ENCODE measurements at places on chromosomes 2 and 18.

DNA sequence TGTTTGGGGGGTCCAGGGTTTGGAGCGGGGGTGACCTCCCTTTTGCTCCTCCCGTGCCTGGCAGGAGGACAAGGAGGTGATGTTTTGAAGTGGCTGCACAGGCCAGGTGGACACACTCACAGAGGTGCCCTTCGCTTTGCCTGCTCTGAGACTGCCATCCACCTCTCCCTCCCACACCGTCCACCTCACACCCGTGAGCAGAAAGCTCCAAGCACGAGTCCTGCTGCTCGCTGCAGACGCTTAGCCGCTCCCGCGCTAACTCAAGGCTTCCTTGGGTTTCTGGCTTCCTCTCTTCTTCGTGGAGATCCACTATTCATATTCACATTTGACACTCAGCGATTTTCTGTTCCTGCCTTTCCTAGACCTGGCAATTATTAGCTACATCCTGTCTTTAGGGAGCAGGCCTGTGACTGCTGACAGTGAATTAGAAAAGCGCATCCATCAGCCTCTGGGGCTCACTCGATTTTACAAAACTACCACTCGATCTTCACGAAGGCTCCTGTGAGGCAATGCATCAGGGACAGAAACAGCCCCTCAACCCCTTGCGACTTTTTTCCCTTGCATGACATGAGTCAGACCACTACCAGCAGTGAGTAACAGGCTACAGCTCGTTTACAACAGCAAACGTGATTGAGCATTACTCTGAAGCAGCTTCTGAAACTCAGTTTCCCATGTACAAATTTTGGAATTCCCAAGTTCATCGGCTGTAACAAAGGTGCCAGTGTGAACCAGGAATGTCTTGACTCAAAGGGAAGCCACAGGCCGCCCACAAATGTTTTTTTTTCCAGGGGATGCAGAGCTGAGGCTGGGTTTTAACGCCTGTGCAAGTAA is 238.7 kb upstream of the SOX11 start:
- no peak for DNase-seq

GRCh38 chr18:36812678-36813077 is 16.1 kb downstream of the TPGS2 start:
- DNase-seq = no peak

DNA sequence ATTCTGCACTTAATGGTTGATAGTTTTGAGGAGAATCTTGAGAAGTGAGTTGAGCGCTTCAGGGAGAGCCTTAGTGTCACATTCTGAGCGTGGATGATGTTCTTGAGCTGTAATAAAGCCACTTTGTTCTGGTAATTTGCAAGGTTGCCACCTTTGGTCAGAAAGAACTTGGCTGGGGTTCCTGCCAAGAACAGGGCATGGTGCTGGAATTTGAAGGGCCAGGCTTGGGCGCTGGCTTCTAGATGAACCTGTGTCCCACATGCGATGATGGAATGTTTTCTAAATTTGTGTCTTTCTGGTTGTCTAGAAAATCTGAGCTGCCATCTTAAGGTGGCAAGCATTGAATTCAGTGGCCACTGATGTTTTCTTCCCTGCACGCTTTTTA is 124.1 kb upstream of the EML6 start:
- DNase-seq = no peak

DNA sequence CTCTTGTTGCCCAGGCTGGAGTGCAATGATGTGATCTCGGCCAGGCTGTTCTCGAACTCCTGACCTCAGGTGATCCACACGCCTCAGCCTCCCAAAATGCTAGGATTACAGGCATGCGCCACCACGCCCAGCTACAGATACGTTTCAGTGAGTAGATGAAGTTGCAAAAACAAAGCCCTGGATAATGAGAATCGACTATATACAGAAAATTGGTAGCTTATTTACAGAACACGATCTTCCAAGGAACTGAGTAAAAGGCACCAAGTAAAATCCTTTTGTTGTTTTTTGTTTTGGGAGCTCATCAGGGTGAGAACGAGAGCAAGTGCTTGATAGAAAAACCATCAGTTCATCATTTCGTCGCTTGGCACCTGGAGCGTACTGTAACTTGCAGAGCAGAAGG is 62.8 kb downstream of the MYCN start:
- no peak for DNase-seq

DNA sequence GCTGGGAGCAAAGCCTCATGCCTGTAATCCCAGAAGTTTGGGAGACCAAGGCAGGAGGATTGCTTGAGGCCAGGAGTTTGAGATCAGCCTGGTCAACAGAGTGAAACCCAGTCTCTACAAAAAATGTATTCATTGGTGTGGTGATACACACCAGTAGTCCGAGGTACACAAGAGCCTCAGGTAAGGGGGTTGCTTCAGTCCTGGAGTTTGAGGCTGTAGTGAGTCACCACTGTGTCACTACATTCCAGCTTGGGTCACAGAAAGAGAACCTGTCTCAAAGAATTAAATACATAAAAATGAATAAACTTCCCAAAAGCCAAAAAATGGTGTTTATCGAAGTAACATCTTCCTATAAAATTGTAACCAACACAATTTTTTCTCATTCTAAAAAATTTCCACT is 568.1 kb upstream of the LINC00305 start:
- no peak for DNase-seq

- DNase-seq = no peak
Observed at GRCh38 chr2:10427618-10427949, 20.5 kb downstream of the ODC1 start.

- DNase-seq = no peak
Observed at GRCh38 chr2:55856936-55857335, 66.6 kb downstream of the EFEMP1 start.

DNA sequence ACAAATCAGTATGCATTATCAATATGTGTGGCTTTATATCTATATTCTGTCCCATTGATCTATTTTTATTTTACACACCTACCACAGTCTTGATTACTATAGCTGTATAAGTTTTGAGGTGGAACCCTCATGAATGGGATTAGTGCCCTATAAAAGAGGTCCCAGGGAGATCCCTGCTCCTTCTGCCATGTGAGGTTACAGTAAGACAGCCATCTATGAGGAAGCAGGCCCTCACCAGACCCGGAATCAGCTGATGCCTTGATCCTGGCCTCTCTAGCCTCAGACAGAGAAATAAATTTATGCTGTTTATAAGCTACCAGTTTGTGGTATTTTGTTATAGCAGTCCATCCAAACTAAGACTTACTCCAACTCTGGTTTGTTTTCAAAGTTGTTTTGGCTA is 54.9 kb downstream of the HNRNPLL start:
- no peak for DNase-seq

DNA sequence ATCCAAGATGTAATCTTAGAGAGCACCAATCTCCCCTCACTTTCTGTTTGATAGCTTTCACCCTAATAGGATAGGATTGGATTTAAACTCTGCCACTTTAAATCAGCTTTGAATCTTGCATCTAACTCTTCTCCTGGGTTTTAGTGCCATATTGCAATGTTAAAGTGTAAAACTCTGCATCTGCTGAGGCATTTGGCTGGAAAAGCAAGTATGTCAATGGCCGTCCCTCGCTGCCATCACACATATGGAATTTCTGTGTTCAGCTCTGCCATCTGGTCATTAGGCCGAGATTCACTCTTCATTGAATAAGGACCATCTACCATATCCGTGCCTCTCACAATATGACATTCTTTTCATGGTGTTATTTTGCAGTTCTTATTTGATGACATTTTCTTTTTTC is 728.1 kb upstream of the PIK3C3 start:
- DNase-seq = no peak

DNA sequence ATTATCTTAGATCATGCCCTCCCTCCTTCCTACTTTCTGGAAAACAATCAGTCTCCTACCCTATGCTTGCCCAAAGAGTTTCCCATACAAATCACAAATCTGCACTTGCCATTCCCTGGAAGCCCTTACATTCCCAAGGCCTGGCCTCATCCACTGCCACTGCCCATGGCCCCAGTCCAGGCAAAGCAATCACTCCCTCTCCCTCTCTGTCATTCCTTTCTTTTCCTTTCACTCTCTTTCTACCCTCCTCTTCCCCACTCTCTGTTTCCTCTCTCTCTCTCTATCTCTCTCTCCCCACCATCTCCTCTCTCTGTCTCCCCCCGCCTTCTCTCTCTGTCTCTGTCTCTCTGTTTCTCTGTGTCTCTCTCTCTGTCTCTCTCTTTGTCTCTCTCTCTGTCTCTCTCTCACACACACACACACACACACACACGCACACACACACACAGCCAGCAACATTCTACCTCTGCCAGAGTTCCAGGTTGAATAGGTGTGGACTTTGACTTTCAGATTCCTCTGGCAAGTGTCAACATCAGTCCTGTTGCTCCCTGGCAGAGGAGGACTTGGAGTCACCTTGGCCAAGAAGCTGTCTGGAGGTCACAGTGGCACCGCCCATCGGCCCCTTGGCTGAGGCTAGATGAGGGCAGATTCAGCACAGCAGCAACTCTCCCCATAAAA is 43.7 kb upstream of the NAT8 start:
- peak; percentile 2 for DNase-seq

GRCh38 chr2:70552501-70553333 is 909 bp downstream of the TGFA start:
- no peak for DNase-seq

- no peak for DNase-seq
Observed at GRCh38 chr18:6255116-6255705, 159.5 kb downstream of the L3MBTL4 start.

- DNase-seq = no peak
Observed at GRCh38 chr2:28463211-28463816, 32.5 kb upstream of the PLB1 start.
